A673 (cell line): ENCODE measurements at places on chromosomes 6 and 20. TPM values are rescaled to one million over a fixed set of nuclear protein-coding genes. Genes with fewer than 3 reads are reported as not detected.

Gene LAMA5
- total RNA-seq = 4.2 and 13.2 TPM in 2 replicates

Gene REM1
- total RNA-seq = not detected in 2 replicates

Gene GPR6
- not detected in 2 replicates for total RNA-seq

Gene ZNF512B
- 28.9 and 30.8 TPM in 2 replicates for total RNA-seq

Gene HAO1
- not detected in 2 replicates for total RNA-seq

Gene MOG
- total RNA-seq = not detected in 2 replicates

Gene OTOR
- not detected in 2 replicates for total RNA-seq
